T-helper 17 cell (primary cell): ENCODE measurements at places on chromosomes 13 and 19.

DNA sequence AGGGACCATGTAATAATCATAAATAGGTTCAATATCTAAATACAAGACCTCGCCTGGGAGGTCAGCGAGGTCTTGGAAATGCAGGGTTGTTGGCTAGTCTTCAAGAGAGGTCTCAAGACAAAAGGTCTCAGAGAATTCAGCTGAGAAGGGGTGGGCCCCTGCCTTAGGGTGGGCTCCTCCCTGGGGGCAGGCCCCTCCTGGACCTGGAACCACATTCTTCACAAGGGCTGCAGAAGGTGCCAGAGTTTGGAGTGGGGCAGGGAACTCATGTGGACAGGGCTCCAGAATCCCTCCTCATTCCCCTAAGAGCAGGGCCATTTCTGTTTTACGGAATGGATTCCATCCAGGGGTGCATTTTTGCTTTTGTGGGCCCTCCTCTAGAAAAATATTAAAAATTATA lies 10.2 kb downstream of the CEACAM18 start:
- no peak for DNase-seq

GRCh38 chr13:33452873-33453517 lies 167.4 kb upstream of the STARD13 start:
- no peak for DNase-seq

GRCh38 chr13:71358218-71358617 lies 508.8 kb downstream of the DACH1 start:
- no peak for DNase-seq

DNA sequence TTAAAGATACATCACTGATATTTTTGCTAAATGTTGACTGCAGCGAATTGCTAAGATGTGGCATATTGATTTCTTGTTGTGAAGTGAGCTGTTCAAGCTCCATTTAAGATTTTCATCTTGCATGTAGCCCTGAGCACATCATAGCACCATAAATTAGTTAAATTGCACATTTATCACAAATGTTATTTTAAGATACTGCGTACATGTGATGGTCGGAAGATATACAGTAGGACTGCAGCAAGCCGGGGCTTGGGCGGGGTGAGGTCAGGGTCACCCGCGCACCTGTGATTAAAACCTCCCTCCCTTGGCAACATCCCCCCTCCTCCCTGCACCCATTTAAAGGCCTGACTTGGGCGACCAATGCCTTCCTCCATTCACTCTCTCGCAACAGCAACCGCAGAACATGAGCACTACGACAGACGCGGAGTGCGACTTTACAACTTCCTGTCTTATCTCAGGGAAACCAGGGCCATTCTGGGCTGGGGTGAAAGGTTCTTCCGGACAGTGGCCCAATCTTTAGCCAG lies 76.6 kb downstream of the TSHZ3 start:
- DNase-seq = no peak

DNA sequence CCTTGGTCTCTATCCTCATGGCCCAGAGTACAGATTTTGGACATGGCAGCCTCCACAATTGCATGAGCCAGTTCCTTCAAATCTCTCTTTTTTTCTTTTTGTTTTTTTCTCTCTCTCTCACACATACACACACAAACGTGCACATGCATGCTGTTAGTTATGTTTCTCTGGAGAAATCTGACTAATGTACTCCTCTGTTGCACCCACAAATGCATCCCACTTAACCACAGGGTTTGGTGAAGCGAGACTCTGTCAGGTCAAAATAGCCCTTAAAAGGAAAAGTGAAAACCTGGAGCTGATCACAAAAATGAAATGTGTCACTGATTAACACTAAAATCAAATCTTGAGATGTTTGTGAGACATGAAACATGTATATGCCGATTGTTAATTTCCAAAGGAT lies 374.6 kb upstream of the ARGLU1 start:
- no peak for DNase-seq

DNA sequence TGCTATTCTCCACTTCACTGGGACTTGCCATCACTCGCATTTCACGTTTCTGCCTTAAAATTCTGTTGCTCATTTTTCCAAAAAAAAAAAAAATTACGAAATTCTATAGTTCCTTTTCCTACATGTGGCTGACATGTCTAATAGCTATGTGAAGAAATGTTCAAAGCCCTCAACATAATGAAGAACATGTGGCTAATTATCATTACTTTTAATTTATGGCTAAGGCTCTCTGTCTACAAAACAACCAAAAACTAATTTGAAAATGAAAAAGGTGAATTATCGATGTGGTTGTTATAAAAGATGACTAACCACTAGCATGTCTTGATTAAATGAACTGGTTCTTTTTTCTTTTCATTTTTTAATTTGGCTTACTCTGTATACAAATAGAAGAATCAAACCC lies 940.0 kb downstream of the EFNB2 start:
- no peak for DNase-seq

DNA sequence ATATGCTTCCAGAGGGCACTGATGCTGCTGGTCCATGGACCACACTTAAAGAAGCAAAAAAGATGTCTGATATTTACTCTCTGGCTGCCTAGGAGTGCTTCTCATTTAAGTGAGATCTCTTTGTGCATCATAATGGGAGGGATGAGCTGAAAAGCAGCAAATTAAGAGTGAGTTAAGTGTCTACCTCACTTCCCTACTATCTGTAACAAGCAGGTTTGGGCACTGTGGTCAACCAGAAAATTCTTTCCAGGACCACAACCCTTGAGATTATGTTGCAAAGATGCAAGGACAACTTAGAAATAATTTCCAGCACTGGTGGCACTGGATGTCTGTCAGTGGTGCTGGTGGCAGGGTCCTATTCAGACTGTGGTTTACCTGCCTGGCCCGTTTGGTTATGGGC lies 52.1 kb upstream of the USPL1 start:
- no peak for DNase-seq

- DNase-seq = no peak
These were observed 59.6 kb upstream of the GJB6 start for GRCh38 chr13:20291675-20292074.

DNA sequence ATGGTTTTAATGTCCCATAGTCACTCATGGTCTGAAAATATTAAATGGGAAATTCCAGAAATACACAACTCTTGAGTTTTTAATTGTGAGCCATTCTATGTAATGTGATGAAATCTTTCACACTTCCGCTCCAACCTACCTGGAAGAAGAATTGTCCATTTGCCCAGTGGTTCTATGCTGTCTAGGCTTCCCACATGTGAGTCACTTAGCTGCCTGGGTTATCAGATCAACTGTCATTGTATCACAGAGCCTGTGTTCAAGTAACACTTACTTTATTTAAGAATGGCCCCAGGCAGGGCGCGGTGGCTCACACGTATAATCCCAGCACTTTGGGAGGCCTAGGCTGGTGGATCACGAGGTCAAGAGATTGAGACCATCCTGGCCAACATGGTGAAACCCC lies 1450.5 kb downstream of the EFNB2 start:
- DNase-seq = no peak

- DNase-seq = peak; percentile 37
These were observed 609 bp downstream of the ZAR1L start for GRCh38 chr13:32314271-32315237.

DNA sequence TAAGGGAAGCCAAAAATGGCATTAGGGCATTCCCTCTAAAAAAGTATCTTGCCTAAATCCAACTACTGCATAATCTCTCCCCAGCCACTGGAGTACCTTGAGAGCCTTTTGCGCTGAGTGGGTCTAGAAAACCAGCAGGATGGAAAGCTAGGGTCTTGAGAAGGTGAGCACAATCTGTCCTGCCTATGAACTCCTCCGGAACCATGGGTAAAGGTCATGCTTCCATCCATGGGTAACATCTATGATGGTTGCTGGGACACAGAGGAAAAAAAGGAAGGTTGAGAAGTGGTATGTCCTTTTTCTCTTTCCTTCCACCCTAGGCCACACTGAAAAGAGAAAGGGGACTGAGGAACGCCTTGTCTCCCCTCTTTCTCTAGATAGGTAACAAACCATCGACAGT lies 52.4 kb downstream of the ZNF676 start:
- no peak for DNase-seq

DNA sequence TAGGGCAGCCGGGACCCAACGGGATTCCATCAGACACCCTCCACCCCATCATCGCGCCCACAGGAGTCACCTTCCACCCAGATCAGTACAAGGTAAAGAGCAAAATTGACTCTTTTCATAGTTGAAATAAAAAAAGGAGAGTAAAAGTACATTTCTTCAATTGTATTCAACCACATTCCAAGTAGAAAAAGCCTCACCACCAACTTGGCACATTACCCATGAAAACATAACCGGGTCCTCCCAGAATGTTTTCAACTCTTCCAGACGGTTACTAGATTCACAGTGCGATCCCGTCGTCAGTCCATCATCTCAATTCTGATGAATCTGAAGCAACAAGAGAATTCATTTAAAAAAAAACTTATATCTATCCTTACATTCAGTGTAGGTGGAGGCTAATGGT lies 125.2 kb downstream of the RAB20 start:
- no peak for DNase-seq

GRCh38 chr19:35041548-35042055 lies at the start of gene HPN:
HPN (plus strand) TSS chr19:35041721; CDS start chr19:35042507, 786 bp downstream.
- no peak for DNase-seq

- DNase-seq = no peak
These were observed 54.0 kb upstream of the TNFRSF19 start for GRCh38 chr13:23516190-23516589.

DNA sequence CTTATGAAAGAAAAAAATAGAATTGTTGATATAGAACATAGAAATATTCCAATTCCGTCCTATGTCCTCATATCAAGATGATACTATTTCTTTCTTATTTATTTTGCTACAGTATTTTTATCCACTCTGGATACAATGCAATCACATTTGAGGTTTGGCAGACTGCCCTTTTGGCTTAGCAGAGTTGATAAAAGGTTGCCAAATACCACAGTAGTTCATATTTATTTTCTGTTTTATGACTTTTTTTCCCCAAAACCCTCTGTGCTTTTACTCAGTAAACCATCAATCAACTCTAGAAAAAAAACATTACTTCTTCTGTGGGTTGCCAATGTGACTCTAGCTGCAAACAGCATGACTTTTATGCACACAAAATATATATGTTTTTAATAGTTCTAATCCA lies 424.5 kb downstream of the PCDH9 start:
- DNase-seq = no peak

DNA sequence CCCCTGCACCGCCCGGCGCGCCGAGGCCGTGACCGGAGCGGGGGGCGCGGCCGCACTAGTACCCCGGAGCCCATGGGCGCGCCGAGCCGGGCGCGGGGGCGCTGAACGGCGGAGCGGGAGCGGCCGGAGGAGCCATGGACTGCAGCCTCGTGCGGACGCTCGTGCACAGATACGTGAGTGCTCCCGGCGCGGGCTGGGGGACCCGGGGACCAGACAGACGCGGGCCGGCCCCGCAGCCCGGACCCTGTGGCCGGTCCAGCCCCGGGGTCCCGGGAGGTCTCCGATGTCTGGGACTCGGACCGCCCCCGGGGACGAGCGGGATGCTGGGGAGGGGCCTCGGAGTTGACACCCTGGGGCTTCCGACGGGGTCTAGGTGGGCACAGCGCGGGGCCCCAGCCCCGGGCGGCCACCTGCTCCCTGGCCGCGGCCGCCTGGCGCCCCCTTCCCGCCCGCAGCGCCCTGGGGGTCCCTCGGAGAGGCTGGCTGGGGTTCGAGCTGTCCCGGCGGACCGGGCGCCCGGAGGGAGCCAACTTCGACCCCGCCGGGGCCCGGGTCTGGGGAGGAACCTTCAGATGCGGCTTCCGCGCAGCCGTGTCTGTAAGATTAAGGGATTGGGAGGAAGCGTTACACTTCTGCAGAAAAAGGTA lies 568 bp downstream of the ATP11A start:
- no peak for DNase-seq

- DNase-seq = no peak
These were observed 91.0 kb downstream of the FGF14 start for GRCh38 chr13:102310691-102311418.

GRCh38 chr13:86464193-86464592 lies 665.0 kb upstream of the SLITRK6 start:
- no peak for DNase-seq

DNA sequence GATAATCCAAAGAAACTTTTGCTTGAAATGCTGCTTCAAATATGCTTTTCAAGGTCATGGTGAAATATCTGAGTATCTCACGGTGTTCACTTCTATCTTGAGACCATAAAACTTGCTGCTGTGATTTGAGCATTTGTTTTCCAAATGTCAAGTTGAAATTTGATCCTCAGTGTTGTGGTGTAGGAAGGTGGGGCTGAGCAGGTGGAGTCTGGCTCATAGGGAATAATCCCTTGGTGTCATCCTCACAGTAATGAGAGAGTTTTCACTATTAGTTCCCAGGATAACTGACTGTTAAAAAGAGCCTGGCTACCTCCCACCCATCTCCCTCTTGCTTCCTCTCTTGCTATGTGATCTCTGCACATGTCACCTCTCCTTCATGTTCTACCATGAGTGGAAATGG lies 858.0 kb upstream of the SLITRK5 start:
- no peak for DNase-seq

DNA sequence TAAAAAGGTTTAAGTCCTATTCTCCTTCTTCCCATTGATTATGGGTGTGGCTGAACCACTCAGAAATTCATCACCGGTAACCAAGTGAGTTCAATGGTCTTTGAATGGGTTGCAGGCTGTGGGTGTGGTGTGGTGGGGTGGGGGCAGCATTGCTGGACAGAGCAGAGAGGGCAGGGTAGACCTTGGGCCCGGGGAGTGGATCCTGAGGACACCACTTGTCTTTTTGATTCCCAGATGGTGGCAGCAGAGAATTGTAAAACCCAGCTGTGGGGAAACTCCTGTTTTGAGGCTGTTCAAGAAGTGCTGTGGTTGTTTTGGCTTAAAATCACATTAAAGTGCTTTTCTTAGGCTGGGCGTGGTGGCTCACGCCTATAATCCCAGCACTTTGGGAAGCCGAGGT lies 45.8 kb upstream of the RGCC start:
- no peak for DNase-seq

DNA sequence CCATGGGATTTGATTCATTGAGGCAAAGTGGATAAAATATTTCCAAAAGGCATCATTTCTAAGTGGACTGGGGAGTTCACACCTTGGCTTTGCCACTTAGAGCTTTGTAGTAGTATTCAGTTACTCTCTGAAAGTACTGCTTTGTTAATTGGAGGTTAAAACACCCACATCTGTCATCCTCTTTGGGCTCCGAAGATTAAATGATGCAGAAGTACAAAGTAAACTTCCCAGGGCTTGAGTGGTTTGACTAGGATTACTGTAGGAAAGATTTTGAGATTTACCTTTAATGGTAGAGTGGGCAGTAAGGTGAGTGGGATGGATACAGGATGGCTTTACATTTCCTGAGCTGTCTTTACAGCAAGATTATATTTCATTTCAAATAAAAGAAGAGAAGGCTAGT lies 42.4 kb downstream of the WASF3 start:
- no peak for DNase-seq

DNA sequence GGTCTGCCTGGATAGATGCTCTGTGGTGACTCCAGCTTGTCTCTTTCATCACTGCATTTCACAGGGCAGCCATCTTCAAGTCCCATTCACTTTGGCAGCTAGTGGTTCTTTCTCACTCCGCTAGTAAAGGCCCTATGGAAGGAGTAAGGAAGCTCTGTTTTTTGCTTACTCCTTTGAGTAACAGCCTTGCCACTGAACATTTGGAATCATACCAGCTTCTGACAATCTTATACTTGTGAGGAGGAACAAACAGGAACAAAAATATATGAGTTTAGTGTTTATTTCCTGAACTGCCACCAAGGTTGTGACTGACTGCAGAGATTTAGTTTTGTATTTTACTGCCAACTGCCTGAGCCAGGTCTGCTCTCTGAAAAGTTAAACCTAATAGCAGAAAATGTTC lies 38.7 kb downstream of the KCTD4 start:
- DNase-seq = no peak

GRCh38 chr19:35306473-35307246 lies 14.7 kb downstream of the MAG start:
- no peak for DNase-seq

- no peak for DNase-seq
These were observed 16.1 kb downstream of the NKPD1 start for GRCh38 chr19:45144431-45145269.

- no peak for DNase-seq
These were observed 263 bp downstream of the RHPN2 start for GRCh38 chr19:33064458-33064791.
